SW480 (cell line): ENCODE measurements at places on chromosomes 6 and 20.

DNA sequence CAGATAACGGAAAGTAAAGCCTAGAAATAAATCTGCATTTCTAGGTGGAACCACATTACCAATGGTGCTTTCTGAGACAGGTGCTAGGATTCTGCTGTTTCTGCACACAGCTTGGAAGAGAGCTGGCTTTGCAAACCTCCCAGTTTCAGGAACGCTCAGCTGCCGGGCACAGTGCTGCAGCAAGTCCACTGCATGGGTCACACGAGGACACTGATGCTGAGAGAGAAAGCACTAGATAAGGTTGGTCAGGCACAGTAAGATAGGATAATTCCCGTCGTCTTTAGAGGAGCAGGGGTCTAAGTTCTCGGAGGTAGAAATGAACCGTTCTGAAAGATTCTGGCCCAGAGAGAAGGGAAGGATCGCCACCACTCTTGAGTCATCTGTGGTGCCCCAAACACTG lies 11.0 kb downstream of the UNC93A start:
- DNase-seq = no peak

DNA sequence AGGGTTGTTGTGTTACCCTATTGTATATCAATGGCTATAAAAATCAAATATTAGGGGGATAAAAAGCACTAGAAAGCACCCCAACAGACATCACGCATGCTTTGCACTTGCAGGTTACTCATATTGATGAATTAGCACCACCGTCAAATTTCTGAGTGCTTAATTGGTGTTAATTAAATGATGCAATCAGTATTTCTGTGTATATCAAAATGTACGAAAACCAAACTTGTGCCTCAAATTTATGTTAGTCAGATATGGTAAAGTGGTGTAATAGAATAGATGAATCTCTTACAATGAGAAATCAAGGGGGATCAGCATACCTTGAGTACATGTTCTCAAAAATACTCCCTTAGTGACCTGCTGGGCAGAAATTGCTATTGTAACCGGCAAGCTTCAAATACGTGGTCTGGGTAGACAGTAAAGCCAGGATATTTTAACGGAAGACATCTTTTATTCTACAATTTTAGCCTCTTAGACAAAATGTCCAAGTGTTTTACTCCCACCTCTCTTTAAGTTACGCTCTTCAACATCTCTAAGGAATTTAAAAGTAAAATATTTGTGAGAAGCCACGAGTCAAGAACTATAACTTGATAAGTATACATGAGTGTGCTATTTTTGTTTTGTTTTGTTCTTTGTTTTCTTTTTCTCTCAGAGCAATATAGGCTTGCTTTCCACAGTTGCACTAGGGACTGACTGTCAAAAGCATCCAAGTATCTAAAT lies 166.0 kb downstream of the QKI start:
- DNase-seq = no peak

- no peak for DNase-seq
Measured at GRCh38 chr6:111118826-111119225, 31.5 kb downstream of the SLC16A10 start.

- DNase-seq = no peak
Measured at GRCh38 chr20:37359836-37360235, 13.9 kb downstream of the SRC start.
